ENCODE measurements at places on chromosomes 13 and 19.

DNA sequence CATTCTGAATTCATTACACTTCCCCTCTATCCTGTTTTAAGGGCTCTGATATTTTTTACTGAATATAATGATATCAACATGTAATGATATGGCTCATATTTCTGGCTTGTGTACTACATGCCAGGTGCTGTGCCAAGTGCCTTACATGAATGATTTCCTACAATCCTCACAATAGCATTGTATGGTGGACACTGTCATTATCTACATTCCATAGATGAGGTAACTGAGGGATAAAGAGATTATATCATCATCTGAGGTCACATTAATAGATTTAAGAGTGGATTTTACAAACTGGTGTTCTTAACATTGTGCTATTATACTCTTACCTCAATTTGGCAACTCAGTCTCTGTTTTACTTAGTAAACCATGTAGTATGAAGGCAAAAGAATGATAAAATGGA lies 502.0 kb downstream of the LIG4 start:
- DNase-seq: no peak

DNA sequence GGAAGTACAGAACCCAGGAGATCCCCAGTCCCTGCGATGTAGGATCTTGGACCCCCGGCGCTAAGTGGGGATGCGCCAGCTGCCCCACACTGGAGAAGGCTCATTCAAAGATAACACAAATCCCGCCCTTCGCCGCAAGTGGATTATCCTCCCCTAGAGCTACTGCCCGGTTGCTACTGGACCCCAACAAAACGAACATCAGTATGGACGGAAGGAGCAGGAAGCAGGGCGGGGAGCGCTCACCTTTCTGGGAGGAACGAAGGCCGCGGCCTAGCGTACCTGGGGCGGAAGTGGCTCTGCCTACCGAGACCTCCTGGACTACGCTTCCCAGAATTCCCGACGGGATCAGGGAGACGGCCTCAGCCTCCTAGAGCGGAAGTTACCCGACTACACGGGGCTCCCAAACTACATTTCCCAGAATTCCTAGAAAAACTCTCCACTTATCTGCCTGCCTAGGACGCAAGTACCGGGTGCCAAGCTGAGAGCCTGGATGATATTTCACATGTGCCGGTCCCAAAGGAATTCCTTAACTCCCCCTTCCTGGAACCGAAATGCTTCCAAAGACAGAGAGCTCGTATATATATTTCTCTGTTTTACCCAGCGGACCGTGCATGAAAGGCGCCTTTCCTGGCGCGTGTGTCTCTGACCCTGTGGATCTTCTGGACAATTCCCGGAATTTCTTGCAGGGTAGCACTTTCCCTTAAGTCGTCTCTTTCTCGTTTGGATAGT lies at the start of gene ZNF112:
Gene ZNF112, minus strand, starts transcription at position 298 of the 729 bp plus-strand sequence. CDS start 16,141 bp downstream, outside the sequence.
- peak; percentile 95 for DNase-seq

DNA sequence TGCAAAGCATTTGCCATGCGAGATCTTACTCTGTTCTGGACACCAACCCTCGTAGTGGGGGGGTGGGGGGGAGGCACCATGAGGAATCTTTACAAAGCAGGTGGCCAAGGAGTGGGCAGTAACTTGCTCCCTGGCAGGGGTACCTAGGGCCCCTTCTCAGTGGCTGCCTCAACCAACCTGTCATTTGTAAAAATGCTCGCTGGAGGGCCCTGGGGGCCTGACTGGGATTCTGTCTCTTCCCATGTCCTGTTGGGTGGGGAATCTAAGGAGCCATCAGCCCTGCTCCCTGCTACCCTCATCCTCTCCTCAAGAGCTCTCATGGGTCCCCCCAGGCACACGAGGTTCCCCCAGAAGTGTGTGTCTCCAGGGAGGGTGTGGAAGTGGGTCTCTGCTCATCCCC lies 1.5 kb downstream of the KCNN1 start:
- DNase-seq: no peak

- no peak for DNase-seq
Observed at GRCh38 chr13:72025836-72026235, 158.8 kb upstream of the DACH1 start.

DNA sequence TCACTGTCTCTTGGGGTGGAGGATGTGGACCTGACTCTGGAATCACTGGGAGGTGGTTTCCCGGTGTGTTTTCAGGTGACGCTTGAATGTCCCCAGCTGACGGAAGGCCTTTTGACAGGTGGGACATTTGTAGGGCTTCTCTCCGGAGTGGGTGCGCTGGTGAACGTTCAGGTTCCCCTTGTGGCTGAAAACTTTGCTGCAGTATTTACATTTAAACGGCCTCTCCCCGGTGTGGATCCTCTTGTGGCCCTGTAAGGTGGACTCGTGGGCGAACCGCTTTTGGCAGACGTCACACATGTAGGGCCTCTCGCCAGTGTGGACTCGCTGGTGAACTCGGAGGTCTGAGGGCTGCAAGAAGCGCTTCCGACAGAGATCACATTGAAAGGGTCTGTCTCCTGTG lies 7.8 kb downstream of the ZSCAN5B start:
- no peak for DNase-seq

DNA sequence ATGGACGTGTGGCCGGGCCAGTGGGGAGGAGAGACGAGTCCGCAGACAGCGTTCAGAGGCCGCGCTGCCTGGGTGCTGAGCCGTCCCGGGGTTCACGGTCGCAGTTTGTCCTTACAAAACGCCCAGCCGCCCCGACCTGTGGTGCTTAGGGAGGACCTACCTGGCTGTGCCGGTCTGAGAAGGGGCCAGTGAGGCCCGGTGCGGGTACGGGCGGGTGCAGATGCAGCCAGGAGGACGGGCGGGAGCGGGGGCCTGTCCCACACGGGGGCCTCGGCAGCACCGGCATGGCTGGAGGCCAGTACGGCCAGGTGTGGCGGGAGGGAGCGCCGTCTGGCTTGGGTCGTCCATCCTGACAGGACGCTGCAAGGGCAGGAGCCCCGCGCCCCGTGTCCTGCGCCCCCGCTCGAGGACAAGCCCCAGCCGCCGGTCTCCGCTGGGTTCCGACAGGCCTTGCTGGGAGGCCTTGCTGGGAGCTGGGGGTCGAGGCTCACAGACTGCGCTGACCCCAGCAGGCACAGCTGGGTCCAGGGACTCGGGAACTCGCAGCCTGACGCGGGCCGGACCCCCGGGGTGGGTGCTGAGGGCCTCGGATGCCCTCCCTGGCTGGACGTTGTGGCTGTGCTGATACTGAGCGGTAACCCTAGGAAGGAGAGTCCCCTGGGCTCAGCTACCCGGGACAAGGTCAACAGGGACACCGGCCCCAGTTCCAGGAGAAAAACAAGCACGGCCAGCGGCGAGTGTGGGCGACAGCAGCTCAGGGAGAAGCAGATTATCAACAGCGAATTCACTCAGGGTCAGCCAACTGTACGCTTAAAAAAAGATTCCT lies 5.3 kb upstream of the PROZ start:
- DNase-seq: no peak

- no peak for DNase-seq
Observed at GRCh38 chr13:59120297-59120843, 1043.4 kb downstream of the DIAPH3 start.

DNA sequence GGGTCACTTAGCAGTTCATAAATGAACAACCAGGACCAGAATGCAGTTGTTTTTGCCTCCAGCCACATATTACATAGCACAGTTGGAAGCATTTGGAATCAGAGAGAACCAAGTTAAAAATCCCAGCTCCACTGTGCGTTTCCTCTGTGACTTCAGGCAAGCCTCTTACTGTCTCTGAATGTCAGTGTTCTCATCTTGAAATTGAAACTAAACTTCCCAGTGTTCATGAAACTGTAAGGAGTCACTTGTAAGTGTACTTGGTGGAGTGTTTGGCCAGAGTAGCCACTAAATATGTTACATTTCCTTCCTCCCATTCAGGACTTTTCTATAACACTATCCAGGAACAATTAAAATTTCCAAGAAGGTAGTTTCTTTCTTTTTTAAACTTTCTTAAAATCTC lies 276.8 kb downstream of the KCNRG start:
- DNase-seq: no peak

- DNase-seq: no peak
Observed at GRCh38 chr13:75830842-75831241, 194.7 kb downstream of the LMO7 start.

DNA sequence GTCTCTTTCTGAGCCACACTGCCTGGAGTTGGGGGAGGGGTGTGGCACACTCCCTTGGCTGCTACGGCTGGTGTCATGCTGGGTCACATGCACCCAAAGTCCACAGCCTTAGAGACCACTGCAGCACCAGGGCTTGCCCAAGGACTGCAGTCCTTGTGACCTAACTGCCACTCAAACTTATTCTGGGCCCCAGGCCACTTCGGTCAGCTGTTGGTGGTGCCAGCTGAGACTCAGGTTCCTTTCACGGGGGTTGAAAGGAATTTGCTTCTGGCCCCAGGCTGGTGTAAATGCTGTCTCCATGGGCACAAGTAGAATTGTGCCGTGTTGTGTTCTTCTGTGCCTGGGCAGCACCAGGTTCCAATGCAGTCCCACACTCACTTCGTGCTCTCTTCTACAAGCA lies 9.5 kb upstream of the VN1R1 start:
- DNase-seq: no peak

- DNase-seq: no peak
Observed at GRCh38 chr19:16943942-16944625, 55.3 kb downstream of the F2RL3 start.

- peak; percentile 32 for DNase-seq
Observed at GRCh38 chr19:9917321-9917720, 19.0 kb downstream of the OLFM2 start.

DNA sequence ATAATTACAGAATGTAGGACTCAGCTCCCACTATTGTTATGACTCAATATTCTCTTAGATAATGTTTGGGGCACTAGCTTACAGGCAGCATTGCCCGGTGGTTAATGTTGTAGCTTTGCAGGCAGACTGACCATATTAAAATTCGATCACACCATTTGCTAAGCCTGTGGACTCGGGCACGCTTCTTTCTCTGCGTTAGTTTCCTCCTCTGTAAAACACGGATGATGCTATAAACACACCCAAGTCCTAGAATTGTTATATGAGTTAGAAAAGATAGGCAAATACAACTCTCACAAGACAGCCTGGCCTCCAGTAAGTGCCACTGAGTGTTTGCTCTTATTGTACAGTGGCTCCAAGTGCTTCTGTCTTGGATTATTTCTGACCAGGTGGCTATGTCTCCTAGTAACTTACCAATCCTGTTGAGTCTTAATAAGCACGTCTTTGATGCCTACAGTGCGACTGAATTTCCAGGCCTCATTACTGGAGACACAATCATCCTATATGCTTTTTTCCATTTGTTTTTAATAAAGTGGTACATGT lies 50.0 kb upstream of the ALOX5AP start:
- DNase-seq: no peak

DNA sequence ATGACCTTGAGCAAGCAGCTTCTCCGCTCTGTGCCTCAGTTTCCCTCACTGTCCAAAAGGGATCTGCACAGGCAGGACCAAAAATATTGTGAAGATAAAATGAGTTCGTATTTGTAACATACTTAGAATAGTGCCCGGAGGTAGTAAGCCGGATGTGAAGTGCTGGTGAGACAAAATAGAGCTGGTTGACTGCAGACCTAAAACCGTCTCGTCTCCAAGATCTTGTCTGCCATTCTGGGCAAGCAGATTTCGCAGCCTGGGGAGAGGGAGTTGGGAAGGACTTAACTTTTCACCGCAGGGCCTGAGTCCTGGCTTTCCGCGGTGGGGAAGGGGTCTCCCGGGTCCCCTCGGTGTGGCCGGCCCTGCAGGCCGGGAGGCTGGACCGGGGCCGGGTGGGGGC lies 8.2 kb upstream of the BBC3 start:
- no peak for DNase-seq

DNA sequence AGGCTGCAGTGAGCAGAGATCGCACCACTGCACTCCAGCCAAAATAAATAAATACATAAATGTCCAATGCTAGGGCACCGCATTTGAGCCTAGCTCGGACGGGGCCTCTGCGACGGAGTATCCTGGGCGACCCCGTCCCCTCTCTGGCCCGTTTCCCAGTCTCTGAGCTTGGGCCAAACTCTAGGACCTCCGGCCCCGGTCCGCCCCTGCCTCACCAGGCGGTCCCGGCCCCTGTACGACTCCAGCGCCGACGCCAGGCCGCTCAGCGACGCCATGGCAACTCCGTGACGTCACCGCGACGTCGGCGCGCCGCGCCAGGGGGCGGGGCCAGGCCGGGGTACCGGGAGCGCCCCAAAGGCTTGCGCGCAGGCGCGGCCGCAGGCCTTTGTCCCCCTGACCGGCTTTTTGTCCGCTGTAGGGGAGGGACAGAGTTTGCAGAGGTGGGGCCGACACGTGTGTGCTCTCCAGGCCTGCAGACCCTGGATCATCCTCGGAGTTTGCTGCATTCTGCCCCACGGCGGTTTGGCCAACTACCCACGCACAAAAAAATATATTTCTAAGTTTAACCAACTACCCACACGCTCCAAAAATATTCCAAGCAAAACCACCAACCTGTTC lies at the start of gene PEX11G:
Gene PEX11G, minus strand, starts transcription at position 300 of the 618 bp plus-strand sequence. Its CDS starts 25 bp downstream, at position 275.
- no peak for DNase-seq

GRCh38 chr13:46523972-46524752 lies 28.8 kb upstream of the LRCH1 start:
- no peak for DNase-seq

GRCh38 chr13:24748061-24748400 lies 15.9 kb upstream of the RNF17 start:
- DNase-seq: no peak

DNA sequence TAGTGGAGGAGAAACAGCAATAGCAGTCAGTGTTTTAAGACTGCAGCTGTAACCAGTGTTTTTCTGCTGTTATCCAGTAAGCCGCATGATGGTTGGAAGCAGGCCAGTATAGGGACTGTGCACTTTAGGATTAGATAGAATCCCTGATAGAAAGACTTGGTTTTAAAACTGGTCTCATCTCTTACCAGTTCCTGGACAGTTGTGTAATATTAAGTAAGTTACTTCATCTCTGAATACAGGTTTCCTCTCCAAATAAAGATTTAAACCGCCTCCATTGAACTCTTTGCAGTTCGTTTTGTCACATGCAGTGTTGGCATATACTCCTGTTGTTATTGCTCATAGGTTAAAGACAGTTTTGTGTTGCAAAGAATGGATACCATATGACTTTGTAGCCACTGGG lies 25.6 kb downstream of the URI1 start:
- DNase-seq: no peak

GRCh38 chr13:37409756-37410155 lies 188.8 kb downstream of the POSTN start:
- DNase-seq: no peak

DNA sequence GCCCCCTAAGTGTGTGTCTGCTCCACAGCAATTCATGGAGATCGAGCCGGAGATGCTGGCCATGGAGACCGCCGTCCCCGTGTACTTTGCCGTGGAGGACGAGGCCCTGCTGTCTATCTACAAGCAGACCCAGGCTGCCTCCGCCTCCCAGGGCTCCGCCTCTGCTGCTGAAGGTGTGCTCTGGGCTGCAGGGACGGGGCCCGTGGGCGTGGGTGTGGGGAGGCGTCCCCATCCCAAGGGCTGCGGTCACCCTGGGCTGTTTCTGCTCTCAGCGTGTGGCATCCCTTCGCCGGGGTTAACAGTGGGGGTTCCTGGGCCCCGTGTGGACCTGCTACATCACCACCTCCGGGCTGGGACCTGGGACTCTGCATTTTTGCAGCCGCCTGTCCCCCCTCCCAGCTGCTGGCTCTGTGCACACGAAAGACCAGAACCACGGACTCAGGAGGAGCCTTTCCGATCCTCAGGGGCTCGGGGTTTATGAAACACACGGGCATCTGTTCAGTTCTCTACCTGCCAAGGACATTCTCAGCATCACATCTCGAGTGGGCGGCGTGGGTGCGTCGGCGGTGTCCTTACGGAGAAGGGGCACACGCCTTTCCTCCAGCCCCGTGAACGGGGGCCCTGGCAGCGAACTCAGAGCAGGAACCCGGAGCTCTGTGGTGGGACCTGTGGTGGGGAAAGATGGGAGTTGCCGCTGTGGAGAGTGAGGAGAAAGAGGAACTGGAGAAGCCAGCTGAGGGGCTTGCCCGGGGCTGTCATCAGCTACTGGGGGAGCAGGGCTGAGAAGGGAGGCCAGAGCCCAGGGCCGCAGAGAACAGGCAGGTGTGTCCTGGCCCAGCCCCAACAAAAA lies 7.8 kb downstream of the NCLN start:
- DNase-seq: no peak
